Fibroblast of villous mesenchyme (primary cell): ENCODE measurements at places on chromosomes 11 and 22.
A peak's percentile ranks its signal among the peaks of the same experiment; 100 is the strongest.

- DNase-seq, result peak; percentile 90
Observed at GRCh38 chr22:19463491-19464469, 15.2 kb downstream of the UFD1 start.

DNA sequence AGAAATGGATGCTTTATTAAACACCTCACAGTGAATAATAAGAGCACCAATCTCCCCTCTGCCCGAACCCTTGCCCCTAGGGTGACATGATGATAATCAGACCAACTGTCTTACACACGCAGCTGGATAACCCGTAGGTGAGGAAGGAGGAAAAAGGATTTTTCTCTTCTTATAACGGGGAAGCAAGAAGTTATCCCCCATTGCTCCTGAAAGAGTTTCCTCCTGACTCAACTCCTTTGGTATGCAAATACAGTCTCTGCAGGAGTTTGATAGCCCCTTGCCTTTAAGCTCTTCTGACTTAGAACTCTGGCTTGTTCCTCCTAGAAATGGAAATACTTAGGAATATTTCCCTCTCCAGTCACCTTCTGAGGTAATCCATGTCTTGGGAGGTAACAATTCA lies 455.8 kb downstream of the TMEM135 start:
- DNase-seq, result no peak

DNA sequence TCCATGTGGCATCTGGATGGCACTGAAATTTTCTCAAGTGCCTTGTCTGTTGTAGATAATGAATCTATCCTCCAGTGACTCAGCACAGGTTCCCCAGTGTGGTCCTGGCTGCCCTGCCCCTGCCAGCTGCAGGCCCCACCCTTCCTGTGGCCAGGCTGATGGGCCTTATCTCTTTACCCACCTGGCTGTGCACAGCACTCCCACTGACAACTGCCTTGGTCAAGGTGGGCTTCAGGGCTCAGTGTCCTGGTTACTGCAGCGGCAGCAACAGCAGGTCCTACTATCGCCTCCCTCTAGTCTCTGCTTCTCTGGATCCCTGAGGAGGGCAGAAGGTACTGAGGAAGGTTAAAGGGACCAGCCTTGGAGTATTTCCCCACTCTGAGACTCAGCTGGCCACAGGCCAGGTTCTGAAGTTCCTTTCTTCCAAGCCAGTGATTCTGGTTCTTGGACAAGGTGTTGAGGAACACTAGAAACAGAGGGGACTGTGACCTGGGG lies 3.1 kb downstream of the HMBS start:
- DNase-seq, result no peak

GRCh38 chr11:27193434-27194225 lies 153.0 kb downstream of the BBOX1 start:
- no peak for DNase-seq

GRCh38 chr11:15965562-15966250 lies 390.6 kb downstream of the SOX6 start:
- DNase-seq, result no peak

GRCh38 chr22:31048570-31048969 lies 32.5 kb upstream of the SMTN start:
- no peak for DNase-seq

GRCh38 chr11:2450321-2451041 lies 5.7 kb downstream of the KCNQ1 start:
- DNase-seq, result no peak

GRCh38 chr22:37544955-37545702 lies 15.2 kb upstream of the CDC42EP1 start:
- peak; percentile 71 for DNase-seq

DNA sequence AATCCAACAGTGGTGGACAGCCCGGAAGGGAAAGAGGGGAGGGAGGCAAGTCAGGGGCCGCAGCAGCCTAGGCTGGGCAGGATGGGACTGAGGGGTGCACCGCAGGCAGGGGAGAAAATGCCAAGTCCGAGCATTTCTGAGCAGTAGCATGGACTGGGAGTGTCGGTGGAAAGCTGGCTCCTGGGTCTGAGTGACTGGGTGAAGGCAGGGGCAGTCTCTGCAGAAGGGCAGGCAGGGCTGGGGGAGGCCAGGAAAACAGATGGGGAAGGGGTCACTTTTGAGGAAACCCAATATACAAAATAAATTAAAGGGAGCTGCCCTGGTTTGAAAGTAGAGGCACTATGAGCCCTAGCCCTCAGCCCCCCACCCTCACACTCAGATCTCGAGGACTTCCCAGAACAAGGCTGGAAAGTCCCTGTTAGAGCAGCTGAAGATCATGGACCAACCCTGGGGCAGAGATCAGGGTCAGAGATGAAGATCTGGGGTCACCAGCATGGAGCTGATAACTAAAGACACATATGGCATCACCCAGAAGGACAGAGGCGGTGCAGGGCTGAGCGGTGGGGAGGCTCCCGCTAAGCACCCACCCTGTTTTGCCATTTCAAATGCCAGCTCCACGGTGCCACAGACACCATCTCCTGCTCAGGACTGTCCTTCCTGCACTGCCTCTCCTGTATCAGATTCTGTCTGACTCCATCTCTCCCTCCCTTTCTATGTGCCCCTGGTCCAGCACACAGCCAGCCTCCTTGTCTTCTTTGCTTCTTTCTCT lies 32.4 kb upstream of the ETS1 start:
- DNase-seq, result no peak

GRCh38 chr11:108534274-108534882 lies 36.2 kb upstream of the POGLUT3 start:
- no peak for DNase-seq

DNA sequence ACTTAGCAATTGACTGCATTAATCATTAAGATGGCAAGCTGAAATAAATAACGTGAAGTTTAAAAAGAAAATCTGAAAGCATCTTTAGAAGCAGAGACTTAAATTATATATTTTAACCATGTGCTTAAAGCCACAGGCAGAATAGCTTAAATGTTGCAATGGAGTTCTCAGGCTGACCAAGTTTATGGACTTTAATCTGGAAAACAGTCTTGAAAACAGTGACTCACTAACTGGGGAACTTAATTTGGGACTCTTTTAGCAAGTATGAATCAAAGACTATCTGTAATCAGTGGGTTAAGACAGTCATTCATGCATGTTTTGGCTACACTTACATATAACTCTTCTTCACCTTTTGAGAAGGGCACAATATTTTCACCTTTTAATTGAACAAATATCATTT lies 12.6 kb upstream of the GLYATL1 start:
- DNase-seq, result peak; percentile 23

GRCh38 chr11:59756845-59757244 lies 1.7 kb downstream of the STX3 start:
- DNase-seq, result peak; percentile 37

DNA sequence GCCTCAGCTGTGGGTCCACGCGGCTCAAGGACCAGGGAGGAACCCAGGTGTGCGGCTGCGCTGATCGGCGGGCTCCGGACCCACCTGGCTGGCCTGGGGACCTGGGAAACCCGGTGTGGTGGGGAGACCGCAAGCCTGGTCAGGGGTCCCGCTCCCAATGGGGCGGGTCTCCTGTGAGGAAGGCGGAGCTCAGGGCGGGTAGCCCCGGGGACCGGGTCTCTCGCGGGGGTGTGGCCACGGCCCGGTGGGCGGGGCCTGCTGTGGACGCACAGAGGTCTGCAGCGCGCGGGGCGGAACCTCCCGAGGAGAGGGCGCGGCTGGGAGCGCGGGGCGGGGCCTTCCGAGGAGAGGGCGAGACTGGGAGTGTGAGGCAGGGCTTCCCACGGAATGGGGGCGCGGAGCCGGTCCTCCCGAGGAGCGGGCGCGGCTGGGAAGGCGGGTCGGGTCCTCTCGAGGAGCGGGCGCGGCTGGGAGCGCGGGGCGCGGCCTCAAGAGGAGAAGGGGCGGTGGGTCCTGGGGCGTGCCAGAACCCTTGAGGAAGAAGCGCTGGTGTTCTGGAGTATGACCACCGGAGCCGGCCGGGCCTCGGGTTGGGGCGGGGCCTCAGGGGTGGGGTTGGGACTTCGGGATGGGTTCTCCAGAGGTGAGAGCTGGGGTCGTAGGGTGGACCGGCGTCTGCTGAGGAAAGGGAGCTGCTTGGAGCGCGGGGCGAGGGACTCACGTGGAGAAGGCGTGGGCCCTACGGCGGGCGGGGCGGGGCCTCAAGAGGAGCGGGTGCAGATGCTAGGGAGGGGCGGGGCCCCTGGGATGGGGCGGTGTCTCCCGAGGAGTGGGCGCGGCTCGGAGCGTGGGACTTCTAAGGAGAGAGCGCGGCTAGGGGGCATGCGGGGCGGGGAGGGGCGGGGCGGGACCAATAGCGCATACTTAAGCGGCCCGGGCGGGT lies 20.8 kb downstream of the DGCR6L start:
- peak; percentile 81 for DNase-seq

DNA sequence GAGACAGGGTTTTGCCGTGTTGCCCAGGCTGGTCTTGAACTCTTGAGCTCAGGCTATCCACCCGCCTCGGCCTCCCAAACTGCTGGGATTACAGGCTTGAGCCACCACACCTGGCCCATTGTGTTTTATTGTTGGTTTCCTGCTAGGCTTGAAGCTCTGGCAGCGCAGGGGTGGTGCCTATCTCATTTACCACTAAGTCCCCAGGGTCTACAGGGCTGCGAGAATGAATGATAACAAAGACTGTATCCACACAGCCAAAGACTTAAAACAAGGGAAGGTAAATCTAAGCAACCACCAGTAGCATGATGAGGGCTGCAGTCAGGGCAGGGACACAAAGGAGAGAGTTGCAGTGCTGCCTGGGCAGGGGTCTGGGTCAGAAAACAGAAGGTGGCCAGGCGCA lies 37.3 kb upstream of the XBP1 start:
- DNase-seq, result no peak

- DNase-seq, result no peak
Observed at GRCh38 chr11:116653206-116653605, 119.6 kb downstream of the BUD13 start.

DNA sequence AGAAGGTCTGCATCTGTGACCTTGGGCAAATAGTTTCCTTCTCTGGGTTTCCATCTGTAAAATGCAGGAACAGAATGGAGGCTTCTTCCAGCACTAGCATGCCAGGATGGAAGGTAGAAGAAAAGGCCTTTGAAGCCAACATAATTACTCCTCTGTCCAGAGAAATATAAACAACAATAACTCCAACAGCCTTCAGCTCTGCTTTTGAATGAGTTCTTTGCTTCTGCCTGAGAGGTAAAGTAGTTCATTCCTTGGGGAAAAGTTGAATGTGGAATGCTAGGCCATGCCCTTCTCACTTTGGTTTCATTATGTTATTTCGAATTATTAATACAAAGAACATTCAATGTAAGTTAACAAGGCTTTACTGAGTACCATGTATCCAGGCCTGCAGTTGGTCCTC lies 61.2 kb upstream of the BLID start:
- no peak for DNase-seq

GRCh38 chr11:116928102-116928777 lies 90.8 kb upstream of the APOA1 start:
- no peak for DNase-seq

- peak; percentile 74 for DNase-seq
Observed at GRCh38 chr22:27108425-27109114, 451.2 kb downstream of the MIAT start.
